ENCODE measurements at places on chromosomes 4 and X.

GRCh38 chr4:8165374-8165896 lies 6.8 kb upstream of the ABLIM2 start:
- DNase-seq = no peak

GRCh38 chr4:2378898-2379297 lies 39.5 kb downstream of the ZFYVE28 start:
- DNase-seq = no peak

GRCh38 chr4:184977747-184978146 lies 40.5 kb upstream of the HELT start:
- DNase-seq = no peak

GRCh38 chr4:21765810-21766407 lies 182.7 kb downstream of the KCNIP4 start:
- peak; percentile 63 for DNase-seq

GRCh38 chrX:11458170-11458569 lies 165.0 kb downstream of the AMELX start:
- DNase-seq = no peak

All from head of caudate nucleus (tissue), 42 donors.